ENCODE measurements at places on chromosomes 4 and X.

DNA sequence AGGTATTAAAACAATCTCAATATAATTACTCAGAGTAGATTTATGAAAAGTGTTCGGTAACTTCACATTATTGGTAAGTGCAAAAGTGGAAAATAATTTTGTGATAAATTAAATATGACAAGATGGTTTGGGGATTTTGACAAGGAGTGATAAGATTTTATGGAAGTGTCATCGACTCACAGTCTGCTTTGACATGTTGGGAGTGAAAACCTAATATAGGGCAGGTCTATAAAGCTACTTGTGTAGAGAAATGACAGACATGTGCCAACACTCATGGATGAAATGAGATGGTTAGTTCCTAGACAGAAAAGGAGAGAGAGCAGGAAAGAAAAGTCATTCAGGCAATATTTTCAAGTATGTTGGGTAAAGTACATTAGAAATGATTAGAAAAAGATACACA, 456.8 kb downstream of the TRAM1L1 start:
- DNase-seq = no peak

- DNase-seq = peak; percentile 51
These were observed 4.2 kb downstream of the PRDM8 start for GRCh38 chr4:80201252-80202151.

DNA sequence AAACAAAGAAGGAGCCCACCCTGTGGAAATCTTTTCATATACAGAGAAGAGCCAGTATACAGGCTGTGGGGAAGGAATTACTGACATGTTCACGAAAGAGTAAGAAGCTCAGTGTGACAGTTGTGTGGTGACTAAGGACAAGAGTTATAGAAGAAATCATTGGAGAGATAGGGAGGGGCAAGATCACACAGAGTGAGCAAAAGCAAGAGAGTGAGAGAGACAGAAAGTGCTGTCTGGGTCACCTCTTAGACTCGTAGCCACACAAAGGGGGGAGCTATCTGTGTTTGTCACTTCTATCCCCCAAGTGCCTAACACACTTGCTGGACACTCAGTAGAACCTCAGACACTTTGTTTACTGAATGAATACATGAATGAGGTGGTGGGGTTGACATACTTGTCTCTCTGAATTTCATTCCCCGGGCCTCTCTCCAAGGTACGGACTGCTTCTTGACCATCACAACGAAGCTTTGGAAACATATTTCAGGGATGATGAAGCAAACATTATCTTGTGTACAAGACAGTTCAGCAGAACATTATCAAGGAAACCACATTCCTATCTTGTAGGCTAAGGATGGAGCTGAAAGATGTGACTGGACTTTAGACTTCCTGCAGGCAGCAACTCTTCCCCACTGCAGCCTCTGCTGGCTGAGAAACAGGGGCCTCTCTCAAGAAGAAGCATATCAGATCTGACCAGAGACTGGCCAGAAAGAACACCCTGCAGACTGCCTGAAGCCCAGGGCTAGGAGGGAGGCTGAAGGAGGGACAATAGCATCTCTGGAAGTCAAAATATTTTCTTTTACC, 168.2 kb downstream of the AMELX start:
- no peak for DNase-seq

GRCh38 chr4:101136373-101137370, 210.7 kb downstream of the PPP3CA start:
- peak; percentile 40 for DNase-seq

- DNase-seq = no peak
These were observed 353.9 kb downstream of the GPAT3 start for GRCh38 chr4:83889802-83890201.

- no peak for DNase-seq
These were observed 86.7 kb downstream of the JAKMIP1 start for GRCh38 chr4:6113641-6114040.

GRCh38 chr4:784401-785331, 41.3 kb downstream of the CPLX1 start:
- DNase-seq = no peak

GRCh38 chr4:127781300-127782024, 660 bp upstream of the HSPA4L start:
- no peak for DNase-seq

DNA sequence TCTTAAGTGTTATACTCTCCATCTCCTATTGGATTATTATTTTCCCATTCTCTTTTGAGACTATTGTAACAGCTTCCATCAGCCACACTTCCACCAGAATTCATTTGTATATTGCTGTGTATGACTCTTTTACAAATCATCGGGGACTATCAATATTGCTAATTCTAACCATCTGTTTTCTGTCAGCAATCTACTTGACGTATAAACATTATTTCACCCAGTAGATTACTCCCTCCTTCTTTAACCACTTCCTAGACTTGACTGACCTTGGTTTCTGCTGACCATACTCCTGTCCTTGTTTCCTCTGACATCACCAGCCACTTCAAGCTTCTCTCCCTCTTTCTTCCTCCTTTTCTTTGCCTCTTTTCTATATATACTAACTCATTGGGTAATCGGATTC, 402.9 kb downstream of the PCDH18 start:
- no peak for DNase-seq

GRCh38 chr4:15586066-15586465, 69.1 kb downstream of the FBXL5 start:
- no peak for DNase-seq

GRCh38 chrX:144840616-144841015, 406.7 kb upstream of the SPANXN1 start:
- no peak for DNase-seq

GRCh38 chr4:184317234-184317918, 99.7 kb upstream of the ENPP6 start:
- DNase-seq = no peak

GRCh38 chr4:120843849-120844527, 78.5 kb downstream of the PRDM5 start:
- DNase-seq = no peak

DNA sequence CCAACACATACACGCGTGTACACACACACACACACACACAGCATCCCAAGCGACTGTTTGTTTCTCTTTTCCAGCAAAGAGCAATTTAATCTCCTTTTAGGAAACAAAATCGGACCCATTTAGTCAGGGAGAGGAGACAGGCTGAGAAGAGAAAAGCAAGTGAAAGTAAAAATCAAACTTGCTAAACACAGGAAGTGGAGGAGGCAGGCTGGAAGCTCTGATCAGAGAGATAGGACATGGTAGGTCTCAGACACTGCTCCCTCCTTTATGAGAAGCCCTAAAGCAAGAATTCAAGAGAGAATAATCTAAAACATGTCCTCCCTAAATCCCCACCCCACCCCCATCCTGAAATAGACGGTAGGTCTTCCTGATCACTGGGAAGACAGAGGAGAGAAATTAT, 62.3 kb downstream of the GPC3 start:
- no peak for DNase-seq

DNA sequence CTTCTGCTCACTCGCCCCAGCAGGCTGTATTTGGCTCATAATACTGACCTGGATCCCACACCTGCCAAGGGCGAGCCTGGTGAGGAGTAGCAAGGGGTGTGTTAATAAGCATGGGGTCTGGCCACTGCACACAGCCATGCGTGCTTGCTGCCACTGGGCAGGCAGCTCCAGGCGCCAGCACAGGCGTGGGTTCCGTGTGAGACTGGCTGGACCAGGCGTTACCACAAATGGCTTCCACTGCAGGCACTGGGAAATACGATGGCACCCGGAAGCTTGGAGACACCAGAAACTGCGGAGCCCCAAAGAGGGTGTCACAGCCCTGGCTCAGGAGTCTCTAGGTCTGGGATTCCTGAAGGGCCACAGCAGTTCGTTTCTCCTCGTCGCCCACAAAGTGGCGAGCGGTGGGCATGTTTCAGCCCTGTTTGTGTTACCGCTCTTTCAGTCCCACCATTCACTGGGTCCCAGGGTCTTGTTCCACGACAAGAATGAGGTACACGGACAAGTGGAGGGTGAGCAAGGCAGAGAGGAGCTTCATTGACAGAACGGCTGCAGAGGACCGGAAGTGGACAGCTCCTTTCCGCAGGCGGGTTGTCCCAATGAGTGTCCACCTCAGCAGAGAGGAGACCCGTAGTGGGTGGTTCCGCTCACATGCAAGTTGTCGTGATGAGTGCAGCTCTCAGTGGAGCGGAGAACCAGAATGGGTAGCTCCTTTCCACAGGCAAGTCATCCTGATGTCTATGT, 428.9 kb downstream of the EPHA5 start:
- DNase-seq = no peak

DNA sequence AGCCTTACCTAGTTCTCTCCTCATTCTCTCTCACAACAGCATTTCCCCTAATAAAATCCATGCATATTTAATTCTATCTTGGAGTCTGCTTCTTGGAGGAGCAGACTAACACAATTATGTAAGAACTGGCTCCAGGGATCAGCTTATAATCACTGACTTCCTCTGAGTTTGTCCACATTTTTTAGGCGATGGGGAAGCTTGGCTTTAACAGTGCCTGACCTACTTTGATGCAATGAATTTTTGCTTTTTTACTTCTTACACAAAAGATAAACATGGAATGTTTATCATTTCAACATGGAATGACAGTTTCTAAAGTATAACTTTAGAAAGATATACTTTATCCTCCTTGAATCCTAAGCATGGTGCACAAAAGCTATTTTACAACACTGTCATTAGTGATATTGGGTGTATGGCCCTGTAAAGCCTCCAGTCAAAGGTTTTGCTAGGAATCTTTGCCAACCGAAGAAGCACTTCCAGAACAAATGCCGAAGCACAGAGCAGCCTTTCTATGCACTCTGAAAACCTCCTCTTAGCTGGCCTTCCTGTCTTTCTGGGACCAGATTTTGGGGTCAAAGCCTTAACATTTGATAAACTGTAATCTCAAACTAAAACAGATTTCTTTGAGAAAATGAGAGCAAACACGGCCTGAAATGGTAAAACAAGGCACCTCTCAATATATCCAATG, 736 bp downstream of the BDH2 start:
- no peak for DNase-seq

GRCh38 chrX:40108162-40108958, 10.6 kb upstream of the BCOR start:
- DNase-seq = peak; percentile 42

DNA sequence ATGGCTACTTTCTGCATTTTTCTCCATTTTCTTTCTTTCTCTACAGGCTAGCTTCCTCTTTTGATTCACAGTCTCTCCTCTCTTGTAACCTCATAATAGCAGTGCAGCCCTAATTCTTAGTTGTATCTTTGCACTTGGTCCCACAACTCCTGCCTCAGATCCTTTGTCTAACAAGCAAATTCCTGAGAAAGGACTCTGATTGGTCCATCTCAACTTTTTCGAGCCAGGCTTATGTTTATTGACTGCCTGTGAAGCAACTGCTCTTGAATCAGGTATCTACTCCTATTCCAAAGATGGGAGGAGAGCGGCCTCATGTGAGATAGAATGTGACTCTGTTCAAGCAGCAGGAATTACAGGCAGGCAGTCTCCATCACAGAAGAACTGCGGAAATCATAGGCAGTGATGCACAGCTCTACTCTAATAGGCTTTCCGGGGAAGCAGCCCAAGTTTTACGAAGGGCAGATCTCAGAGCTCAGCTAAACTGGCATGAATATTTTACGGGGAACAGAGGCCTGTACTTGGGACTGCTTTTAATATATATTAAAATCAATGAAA, 123.5 kb downstream of the GABRB1 start:
- DNase-seq = no peak

DNA sequence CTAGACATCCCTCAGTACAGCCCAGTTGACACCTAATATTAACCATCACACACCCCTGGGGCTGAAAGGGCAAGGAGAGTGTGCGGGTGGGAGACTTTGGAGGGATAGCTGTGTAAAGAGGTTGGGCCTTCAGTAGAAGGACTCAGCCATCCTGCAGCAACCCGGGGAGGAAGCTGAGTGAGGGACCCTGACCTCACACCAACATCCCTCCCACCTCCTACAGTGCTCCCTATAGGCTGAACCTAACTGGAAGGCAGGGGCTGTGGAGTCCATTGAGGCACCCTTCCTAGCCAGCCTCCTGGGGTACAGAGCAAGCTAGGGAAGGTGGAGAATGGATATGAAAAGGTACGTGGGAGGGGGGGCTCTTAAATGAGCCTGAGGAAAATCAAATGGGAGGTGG, 276.3 kb downstream of the PTTG2 start:
- no peak for DNase-seq

DNA sequence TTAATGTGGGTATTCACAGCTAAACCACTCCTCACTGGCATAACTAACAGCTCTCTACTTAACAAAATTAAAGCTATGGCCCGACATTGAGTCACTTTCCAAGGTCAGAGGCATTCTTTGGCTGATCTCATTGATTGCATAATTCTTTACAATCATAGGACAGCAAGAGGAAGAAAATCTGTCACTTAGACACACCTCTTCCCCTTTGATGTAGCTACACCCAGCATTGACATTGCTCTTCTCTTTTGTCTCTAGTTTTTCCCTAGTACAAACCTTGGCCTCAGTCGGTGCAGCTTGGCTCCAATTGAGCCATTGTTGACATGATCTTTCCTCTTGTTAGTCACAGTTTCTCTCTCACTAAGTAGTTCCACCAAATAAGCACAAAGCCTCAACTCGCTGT, 313.3 kb upstream of the ACTRT1 start:
- DNase-seq = no peak

GRCh38 chrX:23327104-23327503, 7.5 kb upstream of the PTCHD1 start:
- no peak for DNase-seq

GRCh38 chr4:42710329-42710728, 53.4 kb upstream of the ATP8A1 start:
- no peak for DNase-seq

GRCh38 chr4:69731847-69732246, 28.6 kb downstream of the SULT1B1 start:
- DNase-seq = no peak

DNA sequence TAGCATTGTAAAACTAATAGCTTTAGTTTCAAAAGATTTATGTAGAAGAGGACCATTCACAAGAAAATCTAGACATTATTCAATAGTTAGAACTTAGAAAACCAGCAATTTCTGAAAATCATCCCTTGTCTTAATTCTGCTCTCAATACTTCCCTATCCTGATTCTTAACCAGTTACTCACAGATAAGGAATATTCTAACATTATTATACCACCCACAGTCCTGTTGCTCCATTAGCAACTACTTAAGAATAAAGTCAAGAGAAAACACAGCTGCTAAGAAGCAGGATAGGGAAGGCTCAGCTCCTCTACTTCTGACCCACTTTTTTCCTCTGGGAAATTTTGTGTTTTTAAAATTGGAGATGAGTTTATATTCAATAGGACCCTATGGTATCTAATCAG, 47.7 kb downstream of the PHKA1 start:
- no peak for DNase-seq

DNA sequence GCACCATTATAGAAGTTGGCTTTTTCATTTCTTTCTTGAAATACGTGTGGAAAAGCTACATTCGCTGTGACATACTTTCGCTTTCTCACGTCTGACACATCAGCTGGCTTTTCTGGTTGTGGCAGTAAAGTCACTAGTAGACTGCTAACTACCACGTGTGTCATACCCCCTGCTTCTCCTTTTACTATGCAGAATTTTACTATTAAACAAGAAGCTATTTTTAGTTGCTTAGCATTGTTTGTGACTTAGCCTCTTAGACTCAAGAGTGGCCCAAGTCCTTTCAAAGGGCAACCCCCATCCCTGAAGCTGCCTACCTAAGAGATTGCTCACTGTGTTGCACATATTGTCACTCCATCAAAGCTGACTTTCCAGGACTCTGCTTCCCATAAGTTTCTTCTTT, 2.1 kb upstream of the IL2 start:
- DNase-seq = no peak

- peak; percentile 21 for DNase-seq
These were observed 93.0 kb downstream of the TSPAN7 start for GRCh38 chrX:38654302-38654701.

GRCh38 chr4:9927341-9928007, 93.8 kb downstream of the SLC2A9 start:
- DNase-seq = no peak

All from NCI-H1105 (cell line).